ENCODE measurements at places on chromosomes 12 and 14.
A peak's percentile ranks its signal among the peaks of the same experiment; 100 is the strongest.

GRCh38 chr12:72839696-72840095 is 567.5 kb downstream of the TRHDE start:
- no peak for DNase-seq

- no peak for DNase-seq
These were observed 172.6 kb downstream of the PRKCH start for GRCh38 chr14:61494018-61494417.

DNA sequence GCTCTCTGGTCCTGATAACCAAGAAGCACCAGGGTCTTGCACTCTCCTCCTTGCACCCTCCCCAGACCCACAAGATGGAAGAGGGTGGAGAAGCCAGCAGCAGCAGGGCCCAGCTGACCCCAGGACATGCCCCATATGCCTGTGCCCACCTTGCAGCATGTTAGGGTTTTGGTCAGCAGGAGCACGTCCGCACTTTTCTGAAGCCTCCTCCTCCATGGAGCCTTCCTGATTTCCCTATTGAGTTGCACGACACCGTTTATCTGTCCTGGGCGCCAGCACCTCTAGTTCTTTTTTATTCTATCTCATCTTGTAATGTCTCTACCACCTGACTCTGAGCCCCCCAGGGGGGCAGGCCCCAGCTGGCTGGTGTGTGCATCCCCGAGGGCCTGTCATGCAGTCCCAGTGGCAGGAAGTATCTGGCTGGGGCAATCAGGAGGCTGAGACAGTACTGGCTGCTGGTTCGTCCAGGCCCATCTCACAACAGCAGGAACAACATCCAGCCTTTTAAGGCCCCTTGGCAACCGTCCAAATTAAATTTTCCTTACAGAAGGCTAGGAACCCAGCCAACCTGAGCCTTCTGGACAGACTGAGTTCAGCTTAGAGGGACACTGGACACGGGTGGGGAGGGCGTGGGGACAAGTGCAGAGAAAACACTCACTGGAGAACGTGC is 39.6 kb downstream of the CCDC85C start:
- DNase-seq: peak; percentile 72

DNA sequence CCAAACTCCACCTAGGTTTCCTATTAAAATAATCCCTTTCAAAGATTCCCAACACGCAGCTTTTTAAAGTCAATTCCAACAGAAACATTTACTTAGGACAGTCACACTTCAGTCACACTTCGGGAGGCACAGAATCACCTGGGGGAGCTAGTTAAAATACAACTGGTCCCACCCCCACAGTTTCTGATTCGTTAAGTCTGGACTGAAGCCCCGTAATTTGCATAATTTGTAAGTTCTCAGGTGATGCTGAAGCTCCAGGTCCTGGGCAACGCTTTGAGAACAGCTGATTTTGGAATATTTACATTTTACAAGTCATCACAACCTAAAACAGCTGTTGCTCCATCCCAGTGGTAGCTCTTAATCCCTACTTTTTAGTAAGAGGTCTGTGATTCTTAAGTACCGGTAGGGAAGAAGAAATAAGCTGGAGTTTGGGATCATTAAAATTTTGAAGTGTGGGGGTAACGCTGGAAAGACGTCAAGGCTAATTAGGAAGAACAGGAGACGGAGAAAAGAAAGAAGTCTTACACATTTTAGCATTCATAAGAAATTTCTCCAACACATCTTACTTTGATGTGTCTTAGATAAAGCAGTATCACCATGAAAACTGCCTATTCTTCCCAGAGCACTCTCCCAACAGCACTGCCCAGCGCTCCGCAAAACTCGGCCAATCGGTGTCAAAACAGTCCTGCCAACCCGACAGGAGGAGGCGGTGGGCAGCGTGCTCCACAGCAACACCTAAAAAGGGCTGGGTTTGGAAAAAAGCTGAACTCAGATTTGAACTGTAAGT is 1.1 kb downstream of the IPO8 start:
- DNase-seq: peak; percentile 58

- peak; percentile 82 for DNase-seq
These were observed 224.6 kb upstream of the CRY1 start for GRCh38 chr12:107317751-107318555.

DNA sequence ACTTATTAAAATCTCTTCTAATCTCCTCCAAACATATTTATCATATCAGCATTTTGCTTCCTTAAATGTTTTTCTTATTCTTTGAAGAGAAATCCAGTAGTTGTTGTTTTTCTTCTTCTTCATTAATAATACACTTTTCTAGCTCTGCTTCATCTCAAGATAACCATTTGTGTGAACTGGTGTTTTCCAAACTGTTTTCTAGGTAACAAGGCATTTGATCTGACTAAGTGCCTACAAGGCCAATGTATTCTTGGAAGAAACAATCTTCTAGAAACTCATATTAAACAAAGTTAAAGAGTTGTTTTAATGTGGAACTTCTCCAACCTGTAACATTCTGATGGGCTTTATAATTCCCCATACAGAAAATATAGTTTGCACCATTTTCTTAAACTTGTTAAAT is 30.8 kb upstream of the IFNG start:
- DNase-seq: no peak

DNA sequence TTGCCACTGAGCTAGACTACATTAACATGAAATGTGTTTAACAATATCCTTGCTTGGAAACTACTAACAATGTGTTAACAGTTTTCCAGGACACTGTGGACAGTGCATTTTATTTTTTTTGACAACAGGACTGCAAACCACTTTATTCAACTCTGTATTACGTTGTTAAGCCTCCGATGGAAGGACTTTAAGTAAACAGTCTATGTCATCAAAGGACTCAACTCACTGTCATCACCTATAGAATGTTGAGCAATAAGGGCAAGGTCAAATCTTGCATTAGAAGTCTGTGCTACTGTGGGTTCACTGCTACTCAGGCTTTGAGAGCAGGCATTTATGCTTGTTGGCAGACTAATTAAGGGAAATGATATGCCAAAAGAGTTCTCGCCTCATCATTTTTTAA is 483.7 kb downstream of the FLRT2 start:
- no peak for DNase-seq

GRCh38 chr14:79639613-79640012 is 571.7 kb downstream of the DIO2 start:
- DNase-seq: no peak

- peak; percentile 44 for DNase-seq
These were observed 301.1 kb downstream of the DUSP6 start for GRCh38 chr12:89051065-89051677.

DNA sequence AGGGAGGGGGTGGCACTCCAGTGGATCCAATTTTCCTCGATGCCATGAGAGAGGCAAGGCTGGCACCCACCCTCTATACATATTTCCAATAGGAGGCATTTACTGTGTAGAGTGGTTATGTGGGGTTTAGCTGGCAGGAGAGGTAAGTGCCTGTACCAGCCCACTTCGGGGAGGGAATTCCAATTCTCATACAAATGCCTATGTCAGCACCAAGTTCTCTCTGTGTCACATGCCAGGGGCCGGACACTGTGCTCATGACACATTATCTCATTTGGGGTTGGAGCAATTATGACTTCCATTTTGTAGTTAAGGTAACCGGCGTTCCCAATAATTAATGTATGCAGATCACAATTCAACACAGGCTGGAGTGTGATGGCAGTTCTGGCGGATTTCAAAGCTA is 284.3 kb downstream of the KSR2 start:
- no peak for DNase-seq

All from colonic mucosa (tissue), 4 donors.